ENCODE measurements at places on chromosomes 3 and 15. TPM values are rescaled to one million over a fixed set of nuclear protein-coding genes. Genes with fewer than 3 reads are reported as not detected.

The CADM2 gene
- total RNA-seq = 6.6 TPM

DNA sequence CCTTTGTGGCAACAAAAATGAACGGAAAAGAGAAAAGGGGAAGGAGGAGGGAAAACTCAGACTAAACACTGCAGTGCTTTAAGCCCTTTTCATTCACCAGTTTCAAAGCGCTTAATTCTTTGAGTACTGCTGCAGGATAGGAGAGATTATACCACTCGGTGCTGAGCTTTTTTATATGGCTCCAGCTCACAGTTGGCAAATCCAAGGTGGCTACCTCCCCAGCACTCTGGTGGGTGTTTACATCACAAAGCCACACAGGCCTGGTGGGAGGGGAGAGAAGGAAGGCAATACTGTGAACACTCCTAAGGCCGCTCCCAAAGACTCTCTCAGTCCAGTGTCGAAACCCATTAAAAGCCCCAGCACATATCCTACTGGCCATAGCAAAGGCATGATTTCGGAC lies 191.4 kb downstream of the STT3B start:
- no peak for DNase-seq
- H3K36me3 ChIP-seq = no peaks in the 10 kb centered on the region
- H3K27me3 ChIP-seq = no peaks in the 10 kb centered on the region
- no peaks in the 10 kb centered on the region for H3K4me1 ChIP-seq
- H3K27ac ChIP-seq = no peak overlapping the region
- H3K4me3 ChIP-seq = no peak overlapping the region

GRCh38 chr3:66592927-66593625 lies 92.3 kb upstream of the LRIG1 start:
- no peak overlapping the region for H3K4me3 ChIP-seq
- no peaks in the 10 kb centered on the region for H3K36me3 ChIP-seq
- H3K27ac ChIP-seq = no peak overlapping the region

DNA sequence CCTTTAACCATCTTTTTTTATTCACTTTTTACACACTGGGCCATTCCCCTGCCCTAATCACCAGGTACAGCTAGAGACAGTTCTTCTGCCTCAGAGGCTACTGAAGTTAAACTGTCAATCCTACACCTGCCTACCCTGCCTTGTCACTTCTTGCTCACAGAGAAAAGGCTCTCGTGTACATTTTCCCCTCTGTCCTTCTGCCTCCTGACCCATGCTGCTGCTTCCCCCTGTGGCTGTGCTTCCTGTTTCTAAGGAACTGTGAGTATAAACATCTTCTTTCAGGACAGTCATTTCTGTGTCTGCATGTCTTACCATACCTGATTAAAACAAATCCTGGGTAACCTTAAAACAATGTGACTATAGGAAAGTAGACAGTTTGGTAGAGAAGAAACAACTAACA lies 236.4 kb upstream of the MRPL3 start:
- H3K36me3 ChIP-seq = no peaks in the 10 kb centered on the region
- no peak overlapping the region for H3K4me3 ChIP-seq
- DNase-seq = no peak
- H3K4me1 ChIP-seq = no peaks in the 10 kb centered on the region
- no peaks in the 10 kb centered on the region for H3K27me3 ChIP-seq

The CPNE9 gene
- not detected for total RNA-seq

- no peak for DNase-seq
Measured at GRCh38 chr15:80497221-80497620, 93.0 kb downstream of the ARNT2 start.

Data from uterus (tissue), 4 donors.